Stimulated activated CD8-positive, alpha-beta memory T cell treated with anti-CD3 and anti-CD28 coated beads, Interleukin-4, amount 100 ng/mL, for 1 hour (primary cell): ENCODE measurements at places on chromosomes 2 and 18.

- no peak for DNase-seq
Observed at GRCh38 chr2:197244349-197244748, 66.2 kb downstream of the ANKRD44 start.

GRCh38 chr2:113698892-113699447 is 57.5 kb downstream of the SLC35F5 start:
- DNase-seq, result no peak

DNA sequence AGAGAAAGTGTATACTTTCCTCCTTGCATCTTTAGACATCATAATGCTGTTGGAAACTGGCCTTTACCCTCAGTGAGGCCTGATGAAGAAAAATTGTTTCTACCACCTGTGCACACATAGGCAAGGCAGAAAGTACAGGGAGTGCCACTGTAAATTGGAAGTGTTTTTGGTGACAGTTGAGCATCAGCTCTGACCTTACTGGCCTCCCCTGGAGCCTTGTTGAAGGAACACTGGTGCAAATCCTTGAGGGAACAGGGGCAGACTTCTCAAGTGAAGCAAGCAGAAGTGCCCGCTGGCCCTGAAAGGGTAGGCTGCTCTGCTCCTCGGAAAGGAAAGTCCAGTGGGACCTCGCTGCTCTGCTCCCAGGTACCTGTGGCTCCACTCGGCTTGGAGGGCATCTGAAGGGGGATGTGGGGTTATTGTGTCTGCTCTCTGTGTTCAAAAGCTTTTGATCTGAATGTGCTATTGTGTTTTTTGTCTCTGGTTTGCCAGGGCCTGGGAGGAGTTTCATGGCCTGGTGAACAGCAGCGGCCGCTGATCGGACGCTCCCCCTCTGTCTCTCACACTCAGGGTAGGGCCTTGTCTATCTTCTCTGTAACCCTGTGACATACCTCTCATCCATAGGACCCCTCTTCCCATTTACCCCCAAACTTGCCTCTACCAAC is 23.4 kb downstream of the EIF4E2 start:
- DNase-seq, result no peak

DNA sequence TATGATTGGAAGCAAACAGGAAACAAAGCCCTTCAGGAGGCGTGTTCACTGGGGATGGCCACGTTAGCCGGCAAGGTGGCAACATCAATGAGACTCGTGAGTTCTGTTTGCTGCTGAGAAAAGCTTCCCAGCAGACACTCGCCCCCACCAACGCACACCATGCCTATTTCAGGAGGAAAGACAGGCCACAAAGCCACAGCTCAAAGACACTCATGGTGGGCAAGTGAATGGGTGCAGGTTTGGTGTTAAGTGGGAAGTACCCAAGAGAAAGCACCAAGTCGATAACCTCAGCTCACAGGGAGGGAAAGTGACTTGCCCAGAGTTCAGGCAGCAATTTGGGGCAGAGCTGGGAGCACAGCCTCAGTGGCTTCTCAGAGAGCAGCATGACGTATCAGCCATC is 10.5 kb upstream of the MTERF4 start:
- DNase-seq, result no peak

GRCh38 chr2:144798034-144798433 is 278.1 kb upstream of the ZEB2 start:
- no peak for DNase-seq

GRCh38 chr2:226838722-226839121 is 2.9 kb downstream of the RHBDD1 start:
- no peak for DNase-seq

GRCh38 chr2:229417916-229418315 is 146.8 kb upstream of the PID1 start:
- no peak for DNase-seq

DNA sequence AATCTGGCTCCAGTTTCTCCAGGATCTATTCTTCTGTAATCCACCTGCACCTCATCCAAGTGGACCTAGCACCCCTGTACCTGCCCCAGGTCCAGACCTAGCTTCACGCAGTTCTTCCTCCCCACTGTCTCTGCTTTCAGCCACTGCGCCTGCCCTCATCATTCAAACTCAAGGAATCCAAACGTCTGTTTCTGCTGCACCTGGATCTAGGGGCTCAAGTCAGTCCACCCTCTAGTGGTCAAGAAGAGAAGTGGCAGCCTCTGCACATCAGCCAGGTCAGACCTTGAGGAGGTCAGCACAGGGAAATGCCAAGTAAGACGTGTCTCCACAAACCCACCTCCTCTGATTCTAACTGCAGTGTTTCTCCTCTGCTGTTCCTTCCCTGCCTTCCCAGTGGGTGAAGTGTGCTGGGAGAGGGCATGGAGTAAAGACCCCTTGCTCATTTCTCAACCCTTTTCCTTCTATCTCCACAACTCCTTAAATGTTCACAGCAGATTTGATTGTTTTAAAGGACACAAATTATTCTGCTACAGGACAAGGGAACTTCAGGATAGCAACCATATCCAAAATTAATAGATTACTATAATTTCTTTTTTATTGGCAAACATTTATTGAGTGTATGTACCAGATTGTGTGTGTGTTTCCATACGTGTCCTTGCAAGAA is 8.6 kb upstream of the RNF152 start:
- no peak for DNase-seq

- no peak for DNase-seq
Observed at GRCh38 chr2:152012697-152013096, 86.1 kb downstream of the CACNB4 start.

DNA sequence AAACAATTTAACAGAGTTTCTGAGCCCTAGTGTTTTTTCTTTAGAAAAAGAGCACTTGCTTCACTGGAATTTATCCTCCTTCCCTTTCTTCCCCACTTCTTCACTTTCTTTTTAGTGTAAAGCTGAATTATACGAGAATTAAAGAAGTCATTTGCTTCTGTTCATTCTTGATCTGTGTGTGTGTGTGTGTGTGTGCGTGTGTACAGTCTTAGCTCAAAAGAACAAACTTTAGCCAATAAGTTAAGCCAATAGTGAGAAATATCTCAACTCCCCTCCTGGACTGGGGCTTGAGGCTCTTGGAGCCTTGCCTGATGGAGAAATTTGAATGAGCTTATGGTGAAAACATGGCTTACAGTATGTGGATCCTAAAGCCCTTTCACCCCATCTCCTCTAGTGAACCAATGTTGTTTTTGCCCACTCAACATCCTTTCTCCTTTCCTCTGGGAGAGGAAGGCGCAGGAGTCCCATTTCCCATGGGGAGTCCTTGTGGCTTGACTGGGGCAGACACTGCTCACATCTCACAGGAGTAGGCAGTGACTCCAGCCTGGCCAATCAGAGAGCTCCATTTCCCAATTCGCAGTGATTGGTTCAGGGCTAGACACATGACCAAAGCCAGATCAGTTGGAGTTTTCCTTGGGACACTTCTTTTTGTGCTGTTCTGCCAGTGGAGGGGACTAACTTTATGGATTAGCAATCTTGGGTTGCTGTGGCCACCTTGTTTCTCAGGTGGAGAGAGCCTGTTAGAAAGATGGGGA is 16.3 kb upstream of the MYO3B start:
- DNase-seq, result no peak

DNA sequence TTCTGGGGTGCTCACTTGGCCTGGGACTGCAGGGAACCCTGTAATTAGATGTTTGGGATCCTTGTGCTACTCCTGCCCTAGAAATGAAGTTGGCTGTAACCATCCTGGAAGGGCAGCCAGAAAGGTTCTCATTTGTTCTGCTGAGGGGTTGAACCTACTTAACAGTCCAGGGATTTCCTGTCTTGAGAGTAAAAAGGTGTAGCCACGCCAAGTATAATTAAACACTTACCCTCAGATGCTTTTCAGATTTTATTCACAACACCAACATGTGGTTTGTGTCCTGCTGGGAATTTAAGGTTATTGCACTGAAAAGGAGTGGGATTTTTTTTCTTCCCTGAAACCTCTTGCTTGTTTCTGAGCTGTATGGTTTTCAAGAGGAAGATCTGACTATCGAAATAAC is 222.4 kb upstream of the APCDD1 start:
- no peak for DNase-seq

DNA sequence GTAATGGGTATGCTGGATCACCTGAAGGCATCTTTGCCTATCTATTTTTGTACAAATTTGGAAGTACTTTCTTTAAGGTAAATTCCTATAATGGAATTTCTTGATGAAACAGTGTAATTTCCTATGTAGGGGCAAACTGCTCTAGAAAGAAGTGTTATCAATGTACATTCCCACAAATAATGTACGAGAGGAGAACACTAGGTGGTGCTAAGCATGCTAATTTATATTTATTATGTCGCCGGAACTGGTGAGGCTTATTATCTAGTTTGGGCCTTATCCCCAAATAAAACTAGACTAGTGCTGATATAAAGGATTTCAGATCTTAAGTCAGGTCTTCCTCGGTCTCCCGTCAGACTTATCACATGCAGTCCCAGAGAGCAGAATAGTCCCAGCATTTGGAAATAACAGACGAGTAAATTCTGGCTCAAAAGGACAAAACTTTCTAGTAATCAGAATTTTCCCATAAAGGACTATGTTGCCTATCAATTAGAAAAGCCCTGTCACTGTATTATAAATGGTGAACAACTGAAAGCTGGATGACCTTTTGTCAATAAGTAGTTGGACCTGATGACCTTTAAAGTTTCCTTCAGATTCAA is 86.9 kb upstream of the RBBP8 start:
- DNase-seq, result no peak

- DNase-seq, result no peak
Observed at GRCh38 chr2:217945530-217945929, 57.3 kb downstream of the TNS1 start.

DNA sequence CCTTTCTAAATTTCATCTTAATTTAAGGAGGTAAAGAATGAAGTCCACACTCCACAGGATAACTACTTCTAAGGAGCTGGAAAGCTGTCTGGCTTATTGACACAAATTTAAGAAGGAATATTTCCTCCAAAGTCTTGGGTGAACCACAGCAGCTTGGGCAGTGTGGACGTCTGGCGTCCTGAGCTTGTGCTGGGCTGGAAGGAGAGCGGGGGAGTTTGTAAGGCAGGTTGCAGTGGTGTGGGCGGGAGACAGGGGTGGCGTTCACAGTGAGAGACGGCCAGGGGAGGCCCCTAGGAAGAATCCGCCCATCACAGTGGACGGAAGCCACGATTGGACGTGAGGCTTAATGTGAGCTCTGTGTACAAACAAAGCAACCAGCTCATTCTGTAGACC is 25.7 kb downstream of the ADI1 start:
- no peak for DNase-seq

DNA sequence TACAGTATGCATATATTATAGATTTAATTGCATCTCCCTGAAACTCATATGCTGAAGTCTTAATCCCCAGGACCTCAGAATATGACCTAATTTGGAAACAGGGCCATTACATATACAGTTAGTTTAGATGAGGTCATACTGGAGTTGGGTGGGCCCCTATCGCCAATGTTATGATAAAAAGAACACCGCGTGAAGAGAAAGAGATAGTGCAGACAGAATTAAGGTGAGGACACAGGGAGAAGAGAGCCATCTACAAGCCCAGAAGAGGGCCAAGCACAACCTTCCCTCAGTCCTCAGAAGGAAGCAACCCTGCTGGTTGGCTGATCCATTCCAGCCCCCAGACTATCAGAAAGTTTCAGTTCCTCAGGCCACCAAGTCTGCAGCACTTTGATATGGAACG is 311.9 kb upstream of the RAB6C start:
- no peak for DNase-seq

DNA sequence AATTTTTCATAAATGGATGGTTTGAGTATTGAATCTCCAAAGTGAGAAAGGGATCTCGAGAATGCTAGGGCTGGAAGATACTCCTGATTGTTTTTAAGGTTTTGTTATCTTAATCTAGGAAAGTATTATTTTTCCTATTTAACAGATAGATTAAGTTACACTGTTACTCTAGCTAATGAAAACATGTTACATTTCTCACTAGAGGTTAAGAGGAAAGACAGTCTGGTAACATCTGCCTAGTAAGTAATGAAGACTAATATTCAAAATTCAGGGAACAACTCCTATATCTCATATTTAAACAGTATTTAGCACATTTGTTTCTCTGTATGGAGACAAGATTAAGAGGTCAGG is 2.0 kb downstream of the GALNT3 start:
- DNase-seq, result no peak

GRCh38 chr2:232897598-232898408 is 27.7 kb downstream of the SNORC start:
- DNase-seq, result no peak

DNA sequence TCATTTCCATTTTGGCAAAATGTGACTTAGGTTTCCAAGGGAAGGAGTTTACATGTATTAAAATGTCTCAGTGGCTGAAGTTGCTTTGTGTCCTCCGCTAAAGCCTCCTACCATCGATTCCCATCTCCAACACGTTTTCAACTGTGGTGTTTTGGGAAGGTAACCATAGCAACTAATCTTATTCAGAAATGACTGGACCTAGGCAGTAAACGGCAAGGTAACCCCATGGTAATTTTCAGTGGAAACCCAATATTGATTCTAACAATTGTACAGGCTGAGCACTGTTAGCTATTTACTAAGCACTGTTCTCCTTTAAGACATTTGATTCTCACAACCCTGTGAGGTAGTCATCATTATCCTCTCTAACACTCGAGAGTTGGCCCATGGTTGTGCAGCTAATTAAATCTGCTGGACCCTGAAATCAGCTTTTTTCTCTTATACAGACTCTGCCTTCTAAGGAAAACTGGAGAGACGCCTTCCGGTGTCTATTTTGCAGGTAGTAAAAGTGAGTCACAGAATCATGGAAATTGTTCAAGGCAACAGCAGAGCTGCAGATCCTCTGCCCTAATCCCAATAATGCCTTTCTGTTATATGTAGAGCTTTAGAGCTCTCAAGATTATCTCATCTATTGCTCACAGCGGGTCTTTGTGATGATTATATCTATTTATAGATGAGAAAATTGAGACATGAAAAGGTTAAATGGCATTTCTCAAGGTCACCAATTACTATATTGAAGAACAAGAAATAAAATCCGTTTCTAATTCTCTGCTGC is 36.2 kb downstream of the FASTKD2 start:
- no peak for DNase-seq

- DNase-seq, result no peak
Observed at GRCh38 chr2:207239754-207240494, 74.2 kb upstream of the KLF7 start.

GRCh38 chr18:64807560-64807959 is 658.7 kb upstream of the LINC00305 start:
- DNase-seq, result no peak

- DNase-seq, result peak; percentile 73
Observed at GRCh38 chr2:64606479-64607363, 47.0 kb downstream of the SERTAD2 start.
